Astrocyte (in vitro differentiated cells and primary cell): ENCODE measurements at places on chromosomes 11 and 22. TPM values are rescaled to one million over a fixed set of nuclear protein-coding genes. Genes with fewer than 3 reads are reported as not detected.

DNA sequence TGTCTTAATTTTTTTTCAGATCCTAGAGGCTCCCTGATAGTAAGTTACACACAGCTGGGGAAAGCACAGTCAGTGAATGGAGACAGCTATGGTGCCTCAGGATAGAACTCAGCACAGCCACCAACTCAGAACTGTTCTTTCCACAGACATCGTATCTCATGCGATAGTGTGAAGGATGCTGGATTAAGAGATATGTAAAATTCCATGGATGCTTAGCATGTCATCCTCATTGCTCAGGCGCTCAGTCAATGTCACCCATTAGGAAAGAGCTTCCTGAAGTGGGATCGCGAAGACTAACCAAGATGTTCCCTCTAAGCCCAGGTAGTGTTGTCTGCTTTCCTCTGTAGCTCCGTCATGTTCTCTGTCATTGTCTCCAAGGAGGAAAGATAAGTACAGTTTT lies 1000.4 kb downstream of the OPCML start:
- H3K27me3 ChIP-seq: no peaks in the 10 kb centered on the region
- no peaks in the 10 kb centered on the region for H3K36me3 ChIP-seq
- peaks cover 5% of the 10 kb centered on the region for H3K4me1 ChIP-seq
- H3K4me3 ChIP-seq: no peak overlapping the region
- no peak overlapping the region for H3K27ac ChIP-seq

- no peak overlapping the region for H3K27ac ChIP-seq
- no peaks in the 10 kb centered on the region for H3K27me3 ChIP-seq
- no peak overlapping the region for H3K4me3 ChIP-seq
- H3K4me1 ChIP-seq: no peaks in the 10 kb centered on the region
- H3K36me3 ChIP-seq: no peaks in the 10 kb centered on the region
Observed at GRCh38 chr11:14094481-14095037, 132.0 kb downstream of the SPON1 start.

GRCh38 chr11:118247041-118247440 lies 5.1 kb downstream of the MPZL3 start:
- H3K27me3 ChIP-seq: peaks cover 15% of the 10 kb centered on the region
- H3K4me1 ChIP-seq: peaks cover 6% of the 10 kb centered on the region
- no peak overlapping the region for H3K4me3 ChIP-seq

DNA sequence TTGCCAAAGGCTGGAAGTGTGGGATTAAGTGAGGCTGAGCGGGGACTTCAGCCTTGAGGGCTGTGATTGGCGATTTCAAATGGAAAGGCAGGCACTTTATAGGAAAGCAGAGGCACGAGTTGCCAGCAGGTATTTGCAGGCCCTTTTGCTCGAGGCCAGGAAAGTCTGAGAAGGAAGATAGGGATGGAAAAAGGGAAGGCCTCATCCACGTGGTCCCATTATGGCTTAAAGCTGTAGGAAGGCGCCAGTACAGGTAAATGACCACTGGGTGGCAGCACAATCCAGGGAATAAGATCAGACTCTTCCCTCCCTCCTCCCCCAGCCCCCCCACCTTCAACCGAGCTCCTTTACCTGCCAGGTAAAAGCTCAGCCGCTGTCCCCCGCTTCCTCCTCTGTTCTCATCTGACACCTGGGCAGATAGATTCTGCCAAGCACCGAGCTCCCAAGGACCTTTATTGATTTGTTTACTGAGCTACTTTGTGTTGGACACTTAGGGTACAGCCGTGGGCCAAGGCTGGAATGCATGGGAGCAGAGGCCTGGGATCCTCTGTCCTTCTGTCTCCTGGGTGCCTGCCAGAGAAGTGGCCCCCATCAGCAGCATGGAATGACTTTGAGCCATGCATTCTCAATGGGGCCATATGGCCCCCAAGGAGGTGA lies 7.5 kb downstream of the P2RX3 start:
- H3K4me3 ChIP-seq: no peak overlapping the region
- H3K27me3 ChIP-seq: no peaks in the 10 kb centered on the region
- no peaks in the 10 kb centered on the region for H3K36me3 ChIP-seq
- H3K27ac ChIP-seq: no peak overlapping the region
- DNase-seq: peak; percentile 18

- DNase-seq: no peak
- H3K4me1 ChIP-seq: peaks cover under 1% of the 10 kb centered on the region
- no peak overlapping the region for H3K4me3 ChIP-seq
- no peak overlapping the region for H3K27ac ChIP-seq
- no peaks in the 10 kb centered on the region for H3K27me3 ChIP-seq
- no peaks in the 10 kb centered on the region for H3K36me3 ChIP-seq
Observed at GRCh38 chr11:78790784-78791183, 216.1 kb upstream of the NARS2 start.

Gene SYT13
- total RNA-seq: 0.50 and 1.4 TPM in 2 replicates

Gene OR52E8
- not detected in 2 replicates for total RNA-seq

GRCh38 chr11:132424433-132424832 lies 1054.0 kb downstream of the NTM start:
- no peak overlapping the region for H3K4me3 ChIP-seq
- H3K36me3 ChIP-seq: no peaks in the 10 kb centered on the region
- H3K4me1 ChIP-seq: peaks cover 6% of the 10 kb centered on the region
- H3K27ac ChIP-seq: no peak overlapping the region
- peaks cover 3% of the 10 kb centered on the region for H3K27me3 ChIP-seq

Gene TMEM123
- total RNA-seq: 218 and 234 TPM in 2 replicates

Gene GLB1L2
- 2.8 and 3.0 TPM in 2 replicates for total RNA-seq

DNA sequence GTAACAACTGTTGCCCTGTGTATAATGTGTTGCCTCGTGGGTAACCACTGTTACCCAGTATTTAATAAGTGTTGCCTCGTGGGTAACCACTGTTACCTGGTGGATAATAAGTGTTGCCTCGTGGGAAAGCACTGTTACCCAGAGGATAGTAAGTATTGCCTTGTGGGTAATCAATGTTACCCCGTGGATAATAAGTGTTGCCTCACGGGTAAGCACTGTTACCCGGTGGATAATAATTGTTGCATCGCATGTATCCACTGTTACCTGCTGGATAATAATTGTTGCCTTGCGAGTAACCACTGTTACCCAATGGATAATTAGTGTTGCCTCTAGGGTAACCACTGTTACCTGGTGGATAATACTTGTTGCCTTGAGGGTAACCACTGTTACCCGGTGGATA lies 17.1 kb upstream of the NXPE4 start:
- DNase-seq: no peak
- no peak overlapping the region for H3K4me3 ChIP-seq
- H3K27me3 ChIP-seq: no peaks in the 10 kb centered on the region
- no peaks in the 10 kb centered on the region for H3K36me3 ChIP-seq
- no peaks in the 10 kb centered on the region for H3K4me1 ChIP-seq

Gene MAP6
- 3.0 and 3.9 TPM in 2 replicates for total RNA-seq

GRCh38 chr22:20128902-20129746 lies 2.5 kb upstream of the ZDHHC8 start:
- no peak for DNase-seq
- H3K4me3 ChIP-seq: no peak overlapping the region
- no peak overlapping the region for H3K27ac ChIP-seq
- H3K27me3 ChIP-seq: no peaks in the 10 kb centered on the region

GRCh38 chr11:45232341-45233080 lies 53.6 kb downstream of the SYT13 start:
- no peaks in the 10 kb centered on the region for H3K4me1 ChIP-seq
- no peak for DNase-seq
- no peaks in the 10 kb centered on the region for H3K27me3 ChIP-seq
- no peak overlapping the region for H3K27ac ChIP-seq
- no peak overlapping the region for H3K4me3 ChIP-seq

GRCh38 chr22:41899992-41900651 lies 14.8 kb downstream of the SHISA8 start:
- no peak overlapping the region for H3K27ac ChIP-seq
- no peaks in the 10 kb centered on the region for H3K4me1 ChIP-seq
- peaks cover 12% of the 10 kb centered on the region for H3K36me3 ChIP-seq
- H3K4me3 ChIP-seq: no peak overlapping the region

Gene RIN1
- total RNA-seq: 8.5 and 12.0 TPM in 2 replicates
